Fibroblast of villous mesenchyme (primary cell): ENCODE measurements at places on chromosomes 1 and 21. TPM values are rescaled to one million over a fixed set of nuclear protein-coding genes. Genes with fewer than 3 reads are reported as not detected.

Gene TRPM2
- under 0.01 and 0.32 TPM in 2 replicates for total RNA-seq

Gene ZBTB21
- total RNA-seq: 18.7 and 19.0 TPM in 2 replicates

Gene RABGGTB
- 83.8 and 91.5 TPM in 2 replicates for total RNA-seq

Gene FAM177B
- not detected in 2 replicates for total RNA-seq
